ENCODE measurements at places on chromosomes 1 and 21.
A peak's percentile ranks its signal among the peaks of the same experiment; 100 is the strongest.

DNA sequence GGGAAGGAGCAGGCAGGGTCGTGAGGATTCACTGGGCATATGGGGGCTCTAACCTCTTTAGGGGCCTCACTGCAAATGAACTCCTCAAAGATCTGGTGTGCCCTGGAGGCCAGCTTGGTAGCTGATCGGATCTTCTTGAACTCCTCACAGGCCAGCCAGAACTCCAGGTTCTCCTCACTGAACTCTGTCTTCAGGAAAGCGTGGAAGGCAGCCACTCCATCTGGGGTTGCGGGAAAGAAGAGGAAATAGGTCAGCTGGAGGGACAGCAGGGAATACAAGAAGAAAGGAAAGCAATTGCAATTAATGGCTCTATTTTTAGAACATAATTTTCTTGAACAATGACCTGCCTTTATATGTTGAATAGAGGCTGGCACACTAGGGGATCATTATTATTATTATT, 2.3 kb downstream of the RGS16 start:
- no peak for DNase-seq

DNA sequence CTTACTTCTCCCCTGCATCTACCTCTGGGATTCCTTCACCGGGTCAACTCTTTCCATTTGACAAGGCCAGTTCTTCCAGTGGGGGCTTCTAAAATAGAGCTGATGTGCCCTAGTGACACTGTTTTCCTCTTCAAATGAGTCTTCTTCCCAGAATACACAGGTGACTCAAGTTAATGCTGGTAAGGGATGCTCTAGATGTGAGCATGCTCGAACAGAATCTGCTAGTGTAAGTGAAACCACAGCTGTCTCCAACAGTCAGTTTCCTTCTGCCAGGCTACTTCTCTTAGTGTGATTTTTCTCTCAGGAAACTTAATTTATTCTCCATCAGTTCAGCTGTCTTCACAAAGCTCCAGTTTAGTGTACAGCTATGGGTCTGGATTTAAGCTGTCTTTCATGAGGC, 194.9 kb upstream of the C1orf87 start:
- no peak for DNase-seq

DNA sequence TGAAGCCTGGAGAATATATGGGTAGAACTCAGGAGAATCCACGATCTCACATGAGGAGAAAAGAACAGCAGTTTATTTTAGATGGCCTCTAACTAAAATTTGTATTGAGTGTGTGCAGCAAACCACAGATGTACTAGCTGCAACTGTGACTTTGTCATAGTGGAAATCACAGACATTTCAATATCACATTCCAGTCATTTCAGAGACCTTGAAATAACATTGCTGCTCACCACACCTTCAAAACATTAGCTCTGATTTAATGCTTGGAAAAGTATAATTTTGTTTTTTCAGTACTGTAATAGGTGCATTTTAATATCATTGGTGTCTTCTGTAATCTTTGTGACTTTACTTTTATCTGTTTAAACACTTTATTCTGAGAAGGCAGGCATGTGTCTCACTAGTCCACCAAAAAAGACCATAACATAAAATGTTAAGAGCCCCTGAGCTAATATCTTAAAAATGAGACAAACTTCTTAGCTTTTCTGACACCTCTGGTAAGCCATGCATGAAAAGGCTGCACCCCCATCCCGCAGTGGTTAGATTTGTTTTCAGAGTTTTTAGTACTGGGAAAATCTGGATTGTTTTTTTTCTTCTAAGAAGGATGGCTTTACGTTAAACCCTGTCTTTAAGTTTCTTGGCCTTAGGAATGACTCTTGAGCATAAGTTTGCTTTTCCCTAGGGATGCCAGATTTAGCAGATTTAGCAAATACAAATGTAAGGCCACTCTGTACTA, 30.1 kb downstream of the KCNJ15 start:
- no peak for DNase-seq

DNA sequence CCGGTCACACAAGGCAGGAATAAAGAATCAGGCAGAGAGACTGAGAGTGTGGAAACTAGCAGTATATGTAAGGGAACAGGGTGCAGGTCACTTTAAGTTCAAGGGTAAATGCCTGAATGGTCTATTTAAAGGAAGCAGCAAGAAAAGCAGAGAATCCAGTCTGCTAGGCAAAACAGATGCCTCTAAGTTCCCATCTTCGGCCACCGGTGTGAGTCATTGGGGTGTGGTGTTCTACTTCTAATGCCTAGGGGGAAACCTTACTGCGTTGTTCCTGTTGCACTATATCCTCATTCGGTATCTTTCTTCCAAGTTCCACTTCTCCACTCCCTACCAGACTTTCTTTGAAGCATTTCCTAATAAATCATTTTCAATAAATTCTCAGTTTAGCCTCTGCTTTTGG, 259.9 kb downstream of the HHIPL2 start:
- DNase-seq = no peak

- DNase-seq = no peak
Measured at GRCh38 chr1:32606565-32607371, 43.6 kb downstream of the ZBTB8OS start.

GRCh38 chr1:169105434-169106094, 926 bp upstream of the ATP1B1 start:
- peak; percentile 56 for DNase-seq

- no peak for DNase-seq
Measured at GRCh38 chr1:12305377-12305776, 75.5 kb downstream of the VPS13D start.

DNA sequence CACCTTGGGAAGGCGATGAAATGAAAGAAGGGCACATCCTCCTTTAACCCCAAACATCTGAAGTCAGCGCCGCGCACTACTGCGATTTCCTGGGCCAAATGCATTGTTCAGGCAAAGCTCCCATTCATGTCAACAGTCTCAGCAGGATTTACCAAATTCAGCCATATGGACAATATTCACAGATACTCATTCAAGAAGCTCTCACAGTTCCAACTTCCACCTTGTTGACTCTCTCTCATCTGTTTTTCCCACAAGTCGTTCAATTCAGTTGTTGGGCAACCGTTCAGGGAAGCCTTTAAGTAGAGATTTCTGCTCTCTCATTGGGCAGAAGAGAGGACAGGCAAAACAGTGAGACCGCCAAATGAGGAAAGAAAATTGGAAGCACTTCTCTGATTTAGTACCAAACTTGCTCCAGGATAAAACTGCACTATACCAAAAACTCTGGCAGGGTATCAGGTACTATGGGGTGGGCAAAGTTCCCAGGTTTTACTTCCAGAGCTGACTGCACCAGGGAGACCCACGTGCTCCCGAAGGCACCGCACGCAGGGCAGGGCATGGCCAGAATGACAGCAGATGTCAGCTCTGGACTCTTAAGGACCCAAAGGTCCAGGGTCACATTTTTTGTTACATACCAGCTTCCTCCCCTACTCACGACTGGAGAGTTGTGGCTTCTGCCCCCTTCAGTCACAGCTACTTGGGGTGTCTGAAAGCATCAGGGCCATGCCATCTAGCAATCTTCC, 668.8 kb downstream of the KIF26B start:
- DNase-seq = no peak

DNA sequence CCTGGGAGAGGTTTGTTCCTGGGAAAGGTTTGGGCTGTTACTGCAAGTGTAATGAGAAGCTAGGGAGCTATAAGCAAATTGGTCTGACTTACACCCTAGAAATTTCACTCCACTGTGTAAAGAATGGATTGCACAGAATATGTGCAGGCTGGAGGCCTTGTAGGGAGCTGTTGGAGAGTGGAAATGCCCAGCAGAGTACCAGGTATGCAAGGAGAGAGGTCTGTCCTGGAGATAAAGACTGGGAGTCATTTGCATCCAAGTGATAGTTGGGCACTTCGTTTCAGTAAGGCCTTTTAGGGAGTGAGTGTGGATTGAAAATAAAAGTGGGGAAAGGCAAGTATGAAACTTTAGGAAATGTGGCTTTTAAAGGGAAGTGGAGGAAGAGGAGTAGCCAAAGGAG, 75.8 kb downstream of the CACNA1E start:
- no peak for DNase-seq

DNA sequence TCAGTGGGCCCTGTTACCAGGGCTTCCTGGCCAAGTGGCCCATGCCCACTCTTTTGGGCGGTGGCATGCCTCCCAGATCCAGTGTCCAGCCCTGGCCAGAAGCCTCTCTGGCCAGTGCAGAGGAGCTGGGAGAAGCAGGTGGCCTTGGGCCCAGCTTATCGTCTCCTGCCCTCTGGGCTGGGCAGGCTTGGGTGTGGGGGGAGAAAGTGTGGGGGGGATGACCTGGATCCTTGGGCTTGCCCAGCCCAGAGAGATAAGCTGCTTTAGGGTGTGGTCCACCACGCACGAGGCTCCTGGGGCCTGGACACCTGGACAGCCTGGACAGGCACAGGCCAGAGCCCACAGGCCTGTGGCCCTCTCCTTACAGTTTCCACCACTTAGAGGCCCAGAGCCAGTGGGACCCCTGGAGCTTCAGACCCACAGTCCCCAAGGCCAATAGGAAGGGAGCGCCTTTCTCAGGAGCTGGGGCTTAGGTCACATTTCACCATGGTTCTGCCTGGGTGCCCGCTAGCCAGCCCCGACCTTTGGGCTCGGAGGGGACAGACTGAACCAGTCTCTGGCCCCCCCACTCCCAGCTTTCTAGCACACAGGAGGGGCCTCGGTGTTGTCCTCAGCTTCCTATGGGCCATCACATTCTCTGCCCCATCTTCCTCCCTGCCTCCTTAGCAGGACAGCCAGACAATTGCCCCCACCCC, 1.8 kb downstream of the ESPN start:
- no peak for DNase-seq

DNA sequence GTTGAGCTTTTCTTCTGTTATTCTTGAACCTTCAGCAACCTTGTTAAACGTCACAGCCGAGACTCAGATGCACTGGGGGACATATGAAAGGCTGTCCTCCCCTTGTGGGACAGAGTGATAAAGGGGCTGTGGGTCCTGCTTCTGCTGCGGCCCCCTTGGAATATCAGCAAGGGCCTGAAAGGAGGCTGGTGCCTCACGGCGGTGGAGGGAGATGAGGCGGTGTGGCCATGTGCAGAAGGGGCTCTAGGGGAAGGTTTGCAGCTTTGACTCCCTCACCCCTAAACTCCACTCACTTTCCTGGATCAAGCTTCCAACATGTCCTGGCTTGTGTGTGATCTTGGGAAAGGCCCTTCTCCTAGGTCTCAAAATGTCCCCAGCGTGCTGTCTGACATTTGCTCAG, 270.7 kb upstream of the CSF3R start:
- no peak for DNase-seq

DNA sequence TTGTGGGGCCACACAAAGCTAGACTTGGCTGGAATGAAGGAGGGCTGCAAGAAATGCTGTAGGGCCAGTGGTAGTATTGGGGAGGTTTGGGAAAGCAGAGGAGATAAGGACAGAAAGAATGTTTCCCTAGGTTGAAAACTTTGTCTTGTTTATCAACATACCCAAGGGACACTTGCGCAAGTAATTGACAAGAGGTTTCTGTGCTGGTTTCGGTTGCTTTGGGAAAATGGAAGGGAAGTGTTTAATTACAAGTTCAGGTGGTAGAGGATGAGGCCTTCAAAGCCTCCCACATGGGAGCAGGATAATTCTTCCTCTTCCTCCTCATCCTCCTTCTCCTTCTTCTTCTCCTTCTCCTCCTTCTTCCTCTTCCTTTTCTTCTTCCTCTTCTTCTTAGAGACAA, 182.1 kb upstream of the LMO4 start:
- no peak for DNase-seq

DNA sequence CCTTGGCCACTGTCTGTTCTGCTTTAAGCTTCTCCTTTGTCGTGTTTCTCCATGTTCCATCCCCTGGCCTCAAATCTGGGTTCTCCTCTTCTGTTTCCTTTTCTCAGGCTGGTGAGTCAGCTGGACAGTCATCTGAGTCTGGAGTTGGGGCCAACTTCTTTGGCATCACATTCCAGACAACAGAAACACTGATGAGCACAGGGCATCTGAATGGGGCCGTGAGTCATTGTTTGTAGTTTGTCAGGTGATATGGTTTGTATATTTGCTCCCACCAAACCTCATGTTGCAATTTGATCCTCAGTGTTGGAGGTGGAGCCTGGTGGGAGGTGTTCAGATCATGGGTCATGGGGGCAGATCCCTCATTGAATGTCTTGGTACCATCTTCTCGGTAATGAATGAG, 14.3 kb upstream of the OLIG2 start:
- DNase-seq = no peak

DNA sequence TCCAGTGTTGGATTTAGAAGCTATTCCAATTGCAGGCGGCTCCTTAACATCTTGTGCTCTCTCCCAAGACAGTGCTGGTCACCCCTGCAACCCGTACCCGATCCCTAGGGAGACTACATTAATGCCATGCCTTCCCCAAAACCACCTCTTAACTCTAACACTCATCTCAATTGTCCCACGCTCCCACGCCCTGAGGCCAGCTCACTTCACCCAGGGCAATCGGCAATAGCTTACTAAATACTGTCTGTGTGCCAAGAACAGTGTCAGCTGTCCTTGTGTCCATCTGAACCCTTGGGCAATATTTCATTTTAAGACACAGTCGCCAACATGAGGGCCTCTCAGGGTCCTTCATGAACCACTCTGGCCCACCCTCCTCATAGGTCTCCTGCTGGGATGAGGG, 13.9 kb downstream of the C1orf198 start:
- no peak for DNase-seq

DNA sequence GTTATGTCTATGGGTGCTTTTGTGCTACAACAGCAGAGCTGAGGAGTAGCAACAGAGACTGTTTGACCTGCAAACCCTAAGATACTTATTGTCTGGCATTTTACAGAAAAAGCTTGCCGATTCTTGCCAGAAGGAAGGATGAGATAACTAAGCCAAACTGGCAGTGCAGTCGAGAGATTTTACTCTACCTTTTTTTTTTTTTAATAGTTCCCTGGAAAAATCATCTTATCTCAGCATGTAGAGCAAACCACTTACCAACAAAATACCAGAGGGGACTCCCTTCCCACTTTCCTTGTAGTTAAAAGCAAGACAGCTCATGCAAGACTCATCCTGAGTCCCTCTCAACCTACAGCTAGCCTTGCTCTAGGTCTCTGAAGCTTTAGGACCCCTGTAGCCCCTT, 132.9 kb downstream of the SYT2 start:
- DNase-seq = no peak

GRCh38 chr1:151313501-151313900, 13.7 kb downstream of the PI4KB start:
- DNase-seq = no peak

- no peak for DNase-seq
Measured at GRCh38 chr1:50450861-50451653, 27.8 kb upstream of the DMRTA2 start.

DNA sequence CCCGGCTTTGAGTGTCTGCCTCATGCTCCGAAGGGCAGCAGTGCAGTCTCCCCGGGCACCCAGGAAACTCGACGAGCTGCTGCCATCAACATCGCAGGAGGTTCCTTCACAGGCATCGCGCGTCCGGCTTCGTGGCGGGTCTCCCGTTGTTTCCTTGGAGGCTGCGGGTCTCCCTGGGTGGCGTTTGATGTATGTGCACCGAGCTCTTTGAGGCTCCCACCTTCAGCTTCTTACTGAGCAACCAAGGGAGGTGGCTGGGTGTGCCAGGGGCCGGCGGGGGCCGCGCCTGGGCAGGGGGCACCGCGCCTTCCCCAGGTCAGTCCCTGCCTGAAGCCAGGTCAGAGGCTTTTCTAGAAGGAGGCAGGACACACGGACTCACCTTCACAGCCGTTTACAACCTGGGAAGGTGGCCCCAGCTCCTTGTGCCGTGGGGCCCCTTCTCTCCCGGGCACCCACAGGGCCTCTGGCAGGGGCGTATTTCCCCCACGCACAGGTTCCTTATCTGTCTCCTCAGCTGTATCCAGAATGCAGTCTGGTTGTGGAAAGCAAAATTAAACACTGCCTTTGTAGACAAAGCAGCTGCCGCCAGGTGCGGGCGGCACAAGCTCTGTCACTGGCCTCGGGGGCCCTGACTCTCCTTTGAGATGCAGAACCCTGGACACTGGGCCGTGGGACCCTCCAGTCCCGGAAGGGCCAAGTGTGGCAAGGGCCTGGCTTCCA, 21.7 kb upstream of the PEX10 start:
- no peak for DNase-seq

Measured in cortex of kidney (tissue), 1 donor.